ENCODE measurements at places on chromosomes 3 and 15.

- no peak for DNase-seq
Measured at GRCh38 chr3:144746631-144747030, 775.0 kb downstream of the DIPK2A start.

DNA sequence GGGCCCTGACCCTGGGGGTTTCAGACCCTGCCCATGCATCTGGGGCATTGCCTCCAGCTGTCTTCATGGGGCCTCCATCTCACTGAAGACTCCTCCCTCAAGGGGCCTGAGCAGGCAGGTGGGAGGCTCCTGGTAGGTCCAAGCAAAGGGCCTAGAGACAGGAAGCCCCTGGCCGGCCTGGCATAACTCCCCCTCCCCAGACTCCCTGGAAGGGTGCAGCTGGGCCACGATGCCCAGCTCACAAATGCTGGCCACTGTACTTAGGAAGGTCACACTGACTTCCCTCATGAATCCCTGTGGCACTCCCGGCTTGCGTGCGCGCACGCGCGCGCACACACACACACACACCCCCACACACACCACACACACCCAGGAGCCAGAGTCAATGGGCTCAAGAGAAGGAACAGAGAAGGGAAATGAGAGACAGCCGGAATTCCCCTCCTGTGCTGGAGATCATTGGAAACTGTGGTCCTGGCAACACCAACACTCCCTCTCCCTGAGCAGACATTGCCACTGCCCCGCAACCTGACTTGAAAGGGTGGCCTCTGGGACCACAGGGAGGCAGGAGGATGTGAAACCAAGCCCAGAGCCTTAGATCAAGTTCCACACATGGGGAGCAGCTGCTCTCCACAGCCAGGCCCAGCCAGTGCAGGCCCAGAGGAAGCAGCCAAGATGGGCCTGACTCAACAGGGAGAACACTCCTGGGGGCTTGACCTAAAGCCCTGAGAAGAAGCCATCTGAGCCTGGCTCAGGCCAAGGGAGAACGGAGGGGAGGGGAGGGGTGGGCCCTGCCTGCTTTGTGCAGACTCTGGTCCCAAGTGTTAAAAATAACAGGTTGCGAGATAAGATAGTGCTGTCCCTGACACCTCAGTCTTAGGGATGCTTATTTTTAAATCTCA, 69.7 kb downstream of the SCN5A start:
- no peak for DNase-seq

- no peak for DNase-seq
Measured at GRCh38 chr15:73004462-73004861, 47.8 kb upstream of the NEO1 start.

- no peak for DNase-seq
Measured at GRCh38 chr3:119913021-119913420, 131.1 kb downstream of the NR1I2 start.

DNA sequence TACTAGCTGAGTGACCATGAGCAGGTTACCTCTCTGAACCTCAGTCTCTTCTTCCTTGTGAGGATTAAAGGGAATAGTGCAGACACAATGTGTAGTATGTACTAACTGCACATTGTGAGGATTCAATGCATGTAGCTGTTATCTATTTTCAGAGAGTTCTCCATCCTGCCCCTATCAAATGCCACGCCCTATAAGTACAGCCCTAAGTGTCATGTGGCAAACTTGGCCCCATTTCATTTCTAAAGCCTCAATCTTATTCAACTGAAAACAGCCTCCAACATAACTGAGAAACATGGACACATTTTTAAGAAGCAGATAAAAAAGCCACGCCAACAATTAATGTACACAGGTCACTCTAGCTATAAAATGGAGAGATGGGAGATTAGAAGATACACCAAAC, 220.0 kb downstream of the TBL1XR1 start:
- no peak for DNase-seq

GRCh38 chr15:69513450-69513960, 60.9 kb downstream of the RPLP1 start:
- no peak for DNase-seq

GRCh38 chr3:79690072-79690471, 77.7 kb downstream of the ROBO1 start:
- DNase-seq = no peak

GRCh38 chr3:75983609-75984290, 198.4 kb upstream of the ZNF717 start:
- no peak for DNase-seq

GRCh38 chr3:71070497-71071463, 512.7 kb downstream of the FOXP1 start:
- DNase-seq = no peak

GRCh38 chr3:151895478-151896241, 22.2 kb downstream of the SUCNR1 start:
- no peak for DNase-seq

DNA sequence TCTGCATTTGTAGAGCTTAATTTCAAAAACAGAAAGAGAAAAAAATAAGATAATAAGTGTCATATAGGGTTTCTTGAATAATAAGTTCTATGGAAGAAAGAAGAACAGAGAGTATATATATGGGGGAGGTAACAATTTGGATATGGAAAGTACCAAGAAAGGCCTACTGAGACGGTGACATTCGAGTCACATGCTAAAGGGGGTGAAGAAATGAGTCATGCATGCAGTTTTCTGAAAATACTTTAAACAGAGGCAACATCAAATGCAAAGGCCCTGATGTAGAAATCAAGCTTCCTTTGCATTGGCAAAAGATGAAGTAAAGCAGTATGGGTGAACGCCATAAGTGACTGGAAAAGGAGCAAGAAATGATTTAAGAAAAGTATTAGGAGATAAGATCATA, 371.6 kb upstream of the ZNF385D start:
- DNase-seq = no peak

GRCh38 chr15:48170981-48171380, 7.1 kb downstream of the MYEF2 start:
- no peak for DNase-seq

- no peak for DNase-seq
Measured at GRCh38 chr3:53670721-53671120, 175.5 kb downstream of the CHDH start.

GRCh38 chr15:61712129-61712759, 348.0 kb downstream of the VPS13C start:
- no peak for DNase-seq

DNA sequence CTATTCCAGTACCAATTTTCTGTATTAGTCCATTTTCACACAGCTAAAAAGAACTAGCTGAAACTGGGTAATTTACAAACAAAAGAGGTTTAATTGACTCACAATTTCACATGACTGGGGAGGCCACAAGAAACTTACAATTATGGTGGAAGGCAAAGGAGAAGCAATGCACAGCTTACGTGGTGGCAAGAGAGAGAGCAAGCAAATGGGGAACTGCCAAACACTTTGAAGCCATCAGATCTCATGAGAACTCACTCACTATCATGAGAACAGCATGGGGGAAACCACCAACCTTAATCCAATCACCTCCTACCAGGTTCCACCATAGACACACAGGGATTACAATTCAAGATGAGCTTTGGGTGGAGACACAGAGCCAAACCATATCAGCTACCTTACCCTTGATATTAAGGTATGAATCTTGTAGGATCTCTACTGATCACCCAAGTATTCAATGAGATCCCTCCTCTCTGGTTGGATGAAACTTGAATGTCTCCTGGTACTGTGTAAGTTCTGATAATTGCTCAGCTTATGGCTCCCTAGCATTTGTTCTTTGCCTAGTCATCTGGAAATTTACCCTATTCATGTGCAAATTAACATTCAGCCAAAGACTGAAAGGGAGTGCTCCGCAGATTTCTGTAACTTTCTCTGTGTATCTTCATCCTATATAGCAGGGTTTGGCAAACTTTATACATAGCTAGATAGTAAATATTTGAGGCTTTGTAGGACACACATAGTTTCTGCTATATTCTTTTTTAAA, 38.9 kb downstream of the MYL3 start:
- DNase-seq = no peak

DNA sequence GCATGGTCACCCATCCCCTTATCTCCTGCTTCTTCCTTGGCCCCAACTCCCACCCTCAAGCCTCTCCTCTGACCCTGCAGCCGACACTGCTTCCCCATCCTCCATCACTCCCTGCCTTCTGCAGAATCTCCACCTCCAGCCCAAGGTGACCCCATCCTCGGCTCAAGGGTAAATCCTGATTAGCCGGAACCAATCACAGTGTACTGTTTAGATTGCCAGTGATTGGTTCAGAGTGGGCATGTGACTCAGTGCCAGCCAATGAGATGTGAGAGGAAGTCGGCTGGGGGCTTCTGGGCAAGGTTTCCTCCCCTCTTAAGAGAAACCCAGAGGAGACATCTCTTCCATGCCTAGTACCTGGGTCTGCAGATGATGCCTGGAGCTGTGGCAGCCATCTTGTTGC, 10.3 kb downstream of the CACNA2D2 start:
- no peak for DNase-seq

GRCh38 chr15:60479361-60480110, 594 bp upstream of the ICE2 start:
- no peak for DNase-seq

GRCh38 chr3:133674290-133674919, 12.7 kb upstream of the TOPBP1 start:
- DNase-seq = no peak

- DNase-seq = peak; percentile 47
Measured at GRCh38 chr3:148955544-148956346, 35.6 kb upstream of the GYG1 start.

All from NCI-H2029 (cell line).